ENCODE measurements at places on chromosomes 7 and 10. TPM values are rescaled to one million over a fixed set of nuclear protein-coding genes. Genes with fewer than 3 reads are reported as not detected.

Gene NEBL
- 20.4 TPM for total RNA-seq

DNA sequence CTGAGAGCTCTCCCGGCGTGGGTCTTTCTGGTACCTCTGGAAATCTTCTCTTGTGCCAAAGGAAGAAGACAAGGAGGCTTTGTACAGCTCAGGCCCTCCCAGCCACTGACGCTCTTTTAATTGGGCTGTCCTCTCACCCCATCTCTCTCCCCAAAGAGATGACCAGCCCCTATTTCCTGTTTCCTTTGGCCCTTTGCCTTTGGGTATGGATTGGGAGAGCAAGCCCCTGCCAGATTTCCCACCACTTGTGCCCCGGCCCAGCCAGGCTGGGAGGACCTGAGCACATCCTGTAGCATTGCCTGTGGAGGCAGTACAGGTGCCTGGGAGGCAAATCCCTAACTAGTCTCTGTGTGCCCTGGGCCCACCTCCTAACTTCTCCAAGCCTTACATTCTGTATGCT is 5.7 kb upstream of the PLAC9 start:
- DNase-seq: peak; percentile 56

DNA sequence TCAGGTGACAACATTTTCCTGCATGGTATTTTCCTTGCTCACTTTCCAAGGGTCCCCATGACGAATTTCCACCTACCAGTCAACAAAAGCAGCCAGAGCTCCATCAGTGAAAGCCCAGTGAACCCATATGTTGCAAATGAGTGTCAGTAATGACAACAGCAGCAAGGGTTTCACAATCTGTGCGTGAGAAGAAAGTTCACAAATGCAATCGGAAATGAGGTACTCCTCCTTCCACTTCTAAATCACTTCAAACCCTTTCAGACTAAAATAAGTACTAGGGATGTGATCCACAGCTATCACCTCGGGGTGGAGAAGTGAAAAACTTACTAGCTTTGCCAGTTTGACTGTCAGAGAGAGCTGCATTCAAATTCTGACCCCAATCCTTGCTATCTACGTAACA is 55.6 kb upstream of the BET1 start:
- DNase-seq: no peak

DNA sequence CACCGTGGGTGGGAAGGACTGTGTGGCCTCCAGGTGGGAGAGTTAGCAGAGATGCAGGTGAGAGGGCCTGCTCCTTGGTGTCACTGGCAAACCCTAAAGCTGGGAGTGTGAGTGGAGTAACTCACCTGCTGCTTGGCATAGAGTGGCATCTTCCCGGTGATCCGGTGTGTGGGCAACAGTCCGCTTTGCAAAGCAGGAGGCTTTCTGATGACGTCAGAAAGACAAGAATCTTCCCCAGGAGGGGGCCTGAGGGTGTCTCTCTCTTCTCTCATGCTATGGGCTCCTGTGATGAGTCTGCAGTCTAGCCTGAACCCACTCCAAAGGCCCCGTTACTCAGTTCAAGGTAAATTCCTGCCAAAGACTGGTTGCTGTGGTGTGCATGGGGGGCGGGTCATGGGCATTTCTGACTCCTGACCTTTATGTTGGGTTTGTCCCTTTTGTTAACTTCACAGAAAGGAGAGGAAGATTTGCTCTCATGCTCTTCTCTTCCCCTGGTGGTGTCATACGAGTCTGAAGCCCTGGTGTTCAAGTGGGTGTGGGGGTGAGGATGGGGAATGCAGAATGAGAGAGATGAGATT is 187.9 kb downstream of the GATA3 start:
- no peak for DNase-seq

DNA sequence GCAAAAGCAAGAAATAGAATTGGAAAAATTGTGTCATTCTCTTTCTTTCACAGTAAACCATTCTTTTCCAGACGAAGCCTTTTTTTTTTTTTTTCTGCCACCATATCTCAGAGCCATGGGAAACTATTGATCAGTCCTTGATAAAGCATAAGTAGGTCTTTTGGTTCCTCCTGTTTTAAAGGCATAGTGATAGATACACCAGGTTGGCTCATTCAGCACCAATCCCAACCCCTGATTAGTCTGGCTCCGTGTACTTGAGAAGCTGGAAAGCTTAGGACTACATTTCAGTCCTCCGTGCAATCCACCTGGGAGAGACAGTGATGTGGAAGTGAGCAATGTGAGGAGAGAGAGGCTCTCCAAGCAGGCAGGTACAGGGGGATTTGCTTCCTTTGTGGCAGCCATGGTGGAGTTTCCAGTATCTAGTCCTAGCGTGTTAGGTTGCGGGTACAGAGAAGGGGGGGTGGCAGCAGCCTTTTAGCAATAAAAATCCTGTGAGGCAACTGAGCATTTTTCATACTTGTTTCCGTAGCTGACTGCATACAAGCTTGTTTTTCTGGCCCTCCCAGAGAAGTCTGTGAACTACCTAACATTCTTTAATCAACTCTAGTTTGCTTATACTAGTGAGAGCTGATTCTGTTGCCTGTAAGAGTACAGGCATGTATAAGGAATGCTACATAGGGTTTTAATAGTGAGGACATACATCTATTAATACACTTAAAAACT is 127.4 kb upstream of the CTTNBP2 start:
- no peak for DNase-seq

DNA sequence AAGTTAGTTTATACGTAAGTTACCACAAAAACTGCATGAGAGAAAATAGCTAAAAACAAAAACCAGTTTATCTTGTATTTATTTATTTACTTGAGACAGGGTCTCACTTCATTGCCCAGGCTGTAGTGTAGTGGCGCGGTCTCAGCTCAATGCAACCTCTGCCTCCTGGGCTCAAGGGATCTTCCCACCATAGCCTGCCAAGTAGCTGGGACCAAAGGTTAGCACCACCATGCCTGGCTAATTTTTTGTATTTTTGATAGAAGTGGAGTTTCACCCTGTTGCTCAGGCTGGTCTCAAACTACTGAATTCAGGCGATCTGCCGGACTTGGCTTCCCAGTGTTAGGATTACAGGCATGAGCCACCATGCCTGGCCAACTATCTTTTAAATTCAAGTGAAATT is 277.4 kb downstream of the PLXDC2 start:
- no peak for DNase-seq

DNA sequence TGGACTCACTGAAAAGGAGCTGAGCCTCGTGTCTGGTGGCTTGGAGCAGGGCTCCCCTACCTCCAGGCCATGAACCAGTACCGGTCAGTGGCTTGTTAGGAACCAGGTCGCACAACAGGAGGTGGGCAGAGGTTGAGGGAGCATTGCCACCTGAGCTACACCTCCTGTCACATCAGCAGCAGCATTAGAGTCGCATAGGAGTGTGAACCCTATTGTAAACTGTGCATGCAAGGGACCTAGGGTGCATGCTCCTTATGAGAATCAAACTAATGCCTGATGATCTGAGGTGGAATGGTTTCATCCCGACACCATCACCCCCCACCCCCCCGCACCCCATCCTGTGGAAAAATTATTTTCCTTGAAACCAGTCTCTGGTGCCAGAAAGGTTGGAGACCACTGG is 50.4 kb downstream of the TSPAN15 start:
- DNase-seq: peak; percentile 21

DNA sequence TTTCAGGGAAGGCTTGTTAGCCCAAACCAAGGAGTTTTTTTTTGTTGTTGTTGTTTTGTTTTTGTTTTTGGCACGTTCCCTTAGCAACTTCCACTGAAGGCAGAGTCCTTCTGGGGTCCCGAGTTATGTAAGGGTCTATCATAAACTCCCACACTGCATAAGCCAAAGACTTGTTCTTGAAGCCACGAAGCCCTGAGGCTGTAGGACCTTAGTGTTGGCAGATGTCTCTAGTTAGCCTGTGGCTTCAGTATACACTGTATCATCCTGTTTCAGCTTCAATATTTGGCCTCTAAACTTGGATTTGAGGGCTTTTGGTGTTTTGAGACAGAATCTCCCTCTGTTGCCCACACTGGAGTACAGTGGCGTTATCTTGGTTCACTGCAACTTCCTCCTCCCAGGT is 13.6 kb downstream of the KPNA7 start:
- DNase-seq: no peak

GRCh38 chr10:62760401-62760800 is 44.1 kb upstream of the ADO start:
- DNase-seq: no peak

Gene IFT22
- 19.8 TPM for total RNA-seq

DNA sequence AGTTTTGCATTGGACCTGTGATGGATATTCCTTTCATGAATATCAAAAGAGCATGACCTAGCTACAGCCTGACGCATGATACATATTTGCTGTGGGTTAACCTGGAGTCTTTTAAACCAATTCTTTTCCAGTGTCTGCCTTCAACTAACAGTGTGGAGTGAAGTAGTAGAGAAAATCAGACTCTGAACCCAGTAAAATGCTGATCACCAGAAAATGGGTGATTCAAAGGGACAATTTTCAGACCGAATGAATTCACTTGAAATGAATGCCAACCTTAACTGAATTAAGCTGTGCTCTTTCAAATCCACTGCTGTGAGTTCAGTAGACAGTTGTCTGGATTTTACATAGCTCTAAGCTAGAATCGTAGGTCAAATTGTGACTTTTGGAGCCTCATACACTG is 123.0 kb downstream of the CDK14 start:
- no peak for DNase-seq

DNA sequence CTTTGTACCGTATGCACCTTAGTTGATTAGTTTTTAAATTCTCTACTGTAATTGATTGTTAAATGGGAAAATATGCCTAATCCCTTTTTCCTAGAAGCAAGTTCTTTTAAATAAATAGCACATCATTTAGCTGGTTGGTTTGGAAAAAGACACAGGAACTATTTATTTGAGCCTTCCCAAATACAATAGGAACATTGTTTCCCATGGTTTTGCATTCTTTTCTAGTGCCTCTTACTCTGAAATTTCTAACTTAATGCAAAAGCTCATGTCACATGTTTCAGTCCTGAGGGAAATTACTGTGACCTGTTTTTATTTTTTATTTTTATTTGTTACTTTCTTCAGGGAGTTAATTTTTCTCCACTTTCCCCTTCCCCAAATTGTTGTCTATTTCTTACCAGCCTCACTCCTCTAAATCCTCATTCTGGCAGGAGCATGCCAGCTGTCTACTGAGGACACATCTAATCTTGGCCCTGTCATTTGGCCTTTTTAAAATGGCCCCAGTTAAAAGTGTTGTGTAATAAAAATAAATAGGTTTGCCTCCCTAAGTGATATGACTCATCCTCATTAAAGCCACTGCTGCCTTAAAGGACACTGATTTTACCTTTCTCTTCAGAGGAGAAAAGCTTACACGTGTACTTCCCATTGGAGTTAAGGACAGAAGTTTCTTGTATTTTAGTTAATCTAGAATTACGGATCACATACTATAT is 94.5 kb downstream of the PPP1R3A start:
- no peak for DNase-seq

DNA sequence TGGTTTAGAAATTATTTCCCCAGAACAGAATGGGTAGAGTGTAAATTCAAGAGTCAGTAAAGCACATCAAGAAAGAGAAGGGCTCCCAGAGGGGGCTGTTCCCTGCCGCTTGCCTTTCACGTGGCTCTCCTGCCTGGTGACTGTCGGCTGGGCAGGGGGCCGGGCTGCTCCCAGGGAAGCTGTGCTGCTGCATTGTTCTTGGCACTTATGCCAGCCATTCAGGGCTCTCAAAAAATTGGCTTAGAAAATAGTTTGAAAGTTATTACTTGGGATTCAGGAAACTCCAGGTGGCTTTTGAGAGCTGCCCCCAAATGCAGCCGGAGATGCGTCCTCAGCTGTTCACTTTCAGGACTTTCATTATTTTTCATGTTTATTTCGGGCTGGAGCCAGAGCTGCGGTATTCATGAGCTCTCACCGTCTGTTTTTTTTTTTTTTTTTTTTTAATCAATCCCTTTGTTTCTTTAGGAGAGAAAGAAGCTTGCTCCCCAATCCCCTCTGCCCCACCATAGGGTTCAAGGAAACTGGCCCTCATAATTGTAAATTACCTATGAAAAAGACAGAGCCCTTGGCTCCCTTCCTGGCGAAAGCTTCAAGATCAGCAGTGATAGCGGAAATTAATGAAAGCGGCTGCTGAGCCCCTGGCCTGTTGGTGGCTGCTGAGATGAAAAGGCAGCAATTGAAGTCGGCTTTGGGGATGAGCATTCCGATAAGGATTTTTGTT is 94.1 kb downstream of the SORCS3 start:
- DNase-seq: peak; percentile 74

Gene PNLIPRP3
- not detected for total RNA-seq

Gene BMI1
- total RNA-seq: 5.3 TPM

GRCh38 chr10:124267231-124267885 is 151.4 kb downstream of the OAT start:
- no peak for DNase-seq

- no peak for DNase-seq
Observed at GRCh38 chr7:93146036-93146435, 2.1 kb downstream of the SAMD9L start.

GRCh38 chr10:4024027-4024426 is 239.0 kb upstream of the KLF6 start:
- DNase-seq: no peak

Gene SERPINE1
- 13.0 TPM for total RNA-seq

DNA sequence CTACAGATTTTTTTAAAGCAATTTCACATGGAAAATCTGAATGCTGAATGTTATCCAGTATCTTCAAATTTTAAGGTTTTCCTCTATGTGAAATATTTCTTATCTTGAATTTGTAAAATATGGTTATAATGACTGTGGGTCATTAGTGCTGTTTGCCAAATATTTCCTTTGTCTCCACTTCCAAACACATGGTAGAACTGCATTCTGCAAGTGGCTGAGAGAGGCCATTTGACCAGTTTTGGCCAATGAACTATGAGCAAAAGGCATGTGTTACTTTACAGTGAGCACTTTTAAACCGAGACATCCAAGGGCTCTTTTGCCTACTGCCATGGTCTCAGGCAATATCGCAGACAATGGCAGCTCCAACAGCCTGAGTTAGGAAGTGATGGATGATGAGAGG is 117.2 kb upstream of the RSU1 start:
- no peak for DNase-seq

Gene HABP2
- not detected for total RNA-seq

GRCh38 chr7:107743567-107744344 is at the start of gene CBLL1:
Gene CBLL1, plus strand, starts transcription at chr7:107744142. Its CDS starts 22 bp downstream, at chr7:107744164.
- DNase-seq: peak; percentile 95

- no peak for DNase-seq
Observed at GRCh38 chr10:102997998-102998397, 79.9 kb downstream of the CNNM2 start.

Gene CHAT
- total RNA-seq: not detected

GRCh38 chr7:18320971-18321567 is 174.5 kb upstream of the HDAC9 start:
- no peak for DNase-seq

Gene PRKCQ
- 11.8 TPM for total RNA-seq

- DNase-seq: no peak
Observed at GRCh38 chr7:105613611-105614330, 32.5 kb upstream of the EFCAB10 start.

DNA sequence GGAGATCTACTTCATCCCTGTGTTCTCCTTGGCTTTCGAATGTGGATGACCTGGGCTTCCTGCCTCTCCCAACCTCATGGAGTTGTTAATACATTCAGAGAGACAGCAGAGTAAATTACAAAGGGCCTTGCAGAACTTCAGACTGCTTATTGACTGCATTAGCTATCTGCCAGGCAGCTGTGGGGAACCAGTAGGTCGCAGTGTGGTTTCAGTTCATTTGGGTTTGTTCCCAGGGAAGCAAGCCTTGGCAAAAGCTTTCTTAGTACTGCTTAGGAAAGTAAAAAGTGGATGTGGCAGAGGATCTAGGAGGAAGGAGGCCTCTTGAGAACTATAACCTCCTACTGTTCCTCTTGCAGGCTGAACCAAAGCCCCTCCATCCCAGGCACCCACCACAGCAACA is 9.2 kb downstream of the NPFFR1 start:
- no peak for DNase-seq

Gene TCERG1L
- 3.3 TPM for total RNA-seq
